NCI-H526 (cell line): ENCODE measurements at places on chromosomes 5 and 9.

GRCh38 chr5:55096861-55097260, 5.6 kb upstream of the GZMA start:
- no peak for DNase-seq

GRCh38 chr9:21638104-21638503, 156.0 kb upstream of the IFNE start:
- no peak for DNase-seq

- DNase-seq, result no peak
Observed at GRCh38 chr5:100772548-100772947, 130.5 kb downstream of the ST8SIA4 start.

GRCh38 chr9:16653491-16654399, 216.7 kb downstream of the BNC2 start:
- DNase-seq, result peak; percentile 68

- DNase-seq, result peak; percentile 37
Observed at GRCh38 chr5:24110004-24110615, 534.7 kb downstream of the CDH10 start.

DNA sequence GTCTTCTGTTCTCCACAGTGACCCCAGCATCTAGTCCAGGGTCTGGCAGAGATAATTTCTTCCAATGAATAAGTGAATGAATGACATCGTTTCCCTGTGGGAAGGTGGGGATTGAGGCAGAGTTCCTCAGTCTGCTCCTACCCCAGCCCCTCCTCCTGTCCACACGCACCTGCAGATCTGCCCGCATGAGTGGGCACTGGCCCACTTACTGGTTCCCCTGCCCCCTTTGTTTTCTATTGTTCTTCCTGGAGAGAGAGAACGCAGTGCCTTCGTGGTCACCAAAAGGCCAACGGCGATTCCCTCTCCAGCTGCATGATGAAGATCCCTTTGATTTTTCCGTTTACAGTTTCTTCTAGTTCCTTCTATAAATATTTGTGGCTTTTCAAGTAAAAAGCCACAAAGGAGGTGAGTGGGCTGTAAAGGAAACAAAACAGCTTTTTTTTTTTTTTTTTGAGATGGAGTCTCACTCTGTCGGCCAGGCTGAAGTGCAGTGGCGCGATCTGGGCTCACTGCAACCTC, 5.8 kb upstream of the FPGS start:
- no peak for DNase-seq

GRCh38 chr9:129493002-129493705, 127.7 kb downstream of the C9orf50 start:
- DNase-seq, result no peak

DNA sequence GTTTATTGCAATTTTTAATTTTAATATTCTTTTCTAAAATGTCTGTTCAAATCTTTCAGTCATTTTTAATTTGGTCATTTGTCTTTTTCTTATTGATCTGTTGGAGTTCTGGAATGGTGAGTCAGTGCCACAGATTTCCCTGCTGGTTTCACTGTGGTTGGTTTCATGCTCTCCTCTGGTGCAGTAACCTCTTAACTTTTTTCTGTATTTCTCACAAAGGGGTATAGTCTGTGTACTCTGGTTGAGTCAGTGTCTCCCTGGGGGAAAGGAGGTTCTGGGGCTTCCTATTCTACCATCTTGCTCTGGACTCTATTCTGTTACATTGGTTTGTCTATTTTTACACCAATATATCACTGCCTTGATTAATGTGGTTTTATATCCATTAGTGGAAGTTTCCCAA, 178.8 kb downstream of the CSNK1G3 start:
- no peak for DNase-seq

- DNase-seq, result no peak
Observed at GRCh38 chr5:119022017-119022745, 33.8 kb upstream of the DTWD2 start.

DNA sequence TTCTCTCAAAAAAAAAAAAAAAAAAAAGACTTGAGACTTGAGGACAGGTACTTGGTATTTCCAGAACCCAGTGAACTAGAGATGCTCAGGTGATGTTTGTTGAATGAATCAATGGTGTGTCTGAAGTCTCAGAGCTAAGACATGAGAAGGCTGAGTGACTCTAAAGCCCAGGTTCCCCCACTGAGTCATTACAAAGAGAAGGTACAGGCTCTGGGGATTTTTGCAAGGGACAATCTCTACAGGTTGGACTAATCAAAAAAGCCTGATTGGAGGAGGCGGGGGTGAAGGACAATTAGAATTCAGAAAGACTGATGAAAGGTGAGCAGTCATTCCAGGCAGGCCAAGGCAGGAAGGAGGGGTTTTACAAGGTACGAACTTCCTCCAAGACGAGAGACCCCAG, 8.2 kb upstream of the FABP6 start:
- DNase-seq, result no peak

DNA sequence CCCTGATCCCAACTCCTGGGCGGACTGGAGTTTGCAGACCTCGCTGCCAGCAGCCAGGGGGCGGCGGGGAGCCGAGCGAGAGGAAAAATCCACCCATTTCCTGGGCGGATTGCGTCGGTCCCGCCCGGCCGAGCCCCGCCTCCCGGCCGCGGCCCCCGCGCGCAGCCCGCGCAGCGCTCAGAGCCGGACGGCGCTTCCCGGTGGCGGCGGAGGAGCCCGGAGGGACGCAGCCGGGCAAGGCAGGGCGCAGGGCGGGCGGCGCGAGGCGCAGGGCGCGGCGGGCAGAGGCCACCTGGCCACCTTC, at the start of gene OLFM1:
Gene OLFM1, plus strand, starts transcription at position 180 of the 304 bp plus-strand sequence. CDS start 322 bp downstream, outside the sequence.
- peak; percentile 73 for DNase-seq

GRCh38 chr9:95788021-95788420, 87.5 kb upstream of the ERCC6L2 start:
- no peak for DNase-seq

DNA sequence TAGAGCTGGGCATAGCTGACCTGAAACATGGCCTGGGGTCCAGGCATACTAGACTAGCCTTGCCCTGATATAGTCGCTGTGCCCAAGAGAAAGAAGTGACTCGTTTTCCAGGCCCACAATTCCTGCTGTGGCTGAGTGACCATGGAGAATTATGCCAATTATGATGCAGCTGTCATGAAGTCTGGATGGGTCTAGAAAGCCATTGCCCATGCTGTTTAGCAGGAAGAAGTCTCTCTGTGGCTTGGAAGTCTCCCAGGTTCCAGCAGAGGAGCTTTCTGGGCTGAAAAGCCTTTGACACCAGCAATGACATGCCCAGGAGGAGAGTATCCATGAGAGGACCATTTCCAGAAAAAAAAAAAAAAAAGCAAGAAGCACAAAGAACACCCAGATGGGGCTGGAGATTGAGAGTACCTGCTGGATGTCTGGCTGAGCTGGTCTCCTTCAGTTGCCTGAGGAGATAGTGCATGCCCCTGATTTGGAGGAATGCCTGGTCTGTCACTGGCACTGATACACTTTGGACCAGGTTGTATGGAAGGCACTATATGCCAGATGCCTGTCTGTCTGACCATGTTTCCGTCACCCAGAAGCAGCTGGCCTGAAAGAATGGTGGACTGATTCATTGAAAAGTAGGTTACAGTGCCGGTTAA, 128.0 kb upstream of the EPB41L4A start:
- no peak for DNase-seq

DNA sequence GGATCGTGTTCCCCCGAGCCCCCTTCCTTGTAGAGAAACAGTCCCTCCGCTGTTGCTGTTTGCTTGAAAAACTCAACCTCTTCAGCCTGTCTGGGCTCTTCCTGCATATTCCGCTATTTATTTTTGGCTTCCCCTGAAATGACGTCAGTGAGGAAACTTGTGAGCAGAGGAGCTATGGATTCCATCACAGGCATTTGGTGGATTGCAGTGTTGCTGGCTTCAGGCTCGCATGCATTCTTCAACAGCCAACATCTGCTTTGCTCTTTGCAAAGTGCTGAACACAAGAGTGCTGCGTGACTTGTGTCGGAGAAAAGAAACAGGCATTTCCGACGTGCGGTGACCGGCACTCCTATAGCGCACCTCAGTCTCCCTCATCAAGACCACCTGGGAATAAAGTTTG, 232.7 kb downstream of the RFK start:
- no peak for DNase-seq

DNA sequence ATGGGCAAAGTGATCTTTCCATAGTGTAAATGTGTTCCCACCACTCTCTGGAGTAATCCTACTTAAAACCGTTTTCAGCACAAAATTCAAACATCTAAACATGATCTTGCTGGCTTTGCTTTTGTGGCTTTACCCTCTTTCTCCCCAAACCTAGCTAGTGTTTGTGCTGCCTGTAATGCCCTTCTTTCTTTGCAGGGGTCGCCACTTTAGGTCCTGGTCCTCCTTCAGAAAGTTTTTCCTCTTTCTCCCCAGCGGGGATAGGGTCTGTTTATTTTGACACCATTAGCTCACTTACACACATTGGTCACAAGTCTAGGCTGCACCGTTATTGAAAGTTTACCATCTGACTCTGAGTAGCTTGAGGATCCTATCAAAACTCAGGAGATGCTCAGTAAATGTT, 736 bp upstream of the HSD17B4 start:
- no peak for DNase-seq

DNA sequence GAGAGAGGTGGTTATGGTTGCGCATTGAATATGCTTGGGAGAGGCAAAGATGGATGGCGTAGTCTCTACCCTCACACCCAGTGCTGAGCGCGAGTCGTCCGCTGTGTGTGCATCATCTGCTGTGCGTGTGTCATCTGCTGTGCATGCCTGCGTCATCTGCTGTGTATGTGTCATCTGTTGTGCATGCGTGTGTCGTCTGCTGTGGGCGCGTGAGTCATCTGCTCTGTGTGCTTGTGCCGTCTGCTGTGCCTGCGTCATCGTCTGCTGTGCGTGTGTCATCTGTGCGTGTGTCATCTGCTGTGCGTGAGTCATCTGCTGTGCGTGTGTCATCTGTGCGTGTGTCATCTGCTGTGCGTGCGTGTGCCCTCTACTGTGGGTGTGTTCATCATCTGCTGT, 68.0 kb upstream of the IRX4 start:
- no peak for DNase-seq

DNA sequence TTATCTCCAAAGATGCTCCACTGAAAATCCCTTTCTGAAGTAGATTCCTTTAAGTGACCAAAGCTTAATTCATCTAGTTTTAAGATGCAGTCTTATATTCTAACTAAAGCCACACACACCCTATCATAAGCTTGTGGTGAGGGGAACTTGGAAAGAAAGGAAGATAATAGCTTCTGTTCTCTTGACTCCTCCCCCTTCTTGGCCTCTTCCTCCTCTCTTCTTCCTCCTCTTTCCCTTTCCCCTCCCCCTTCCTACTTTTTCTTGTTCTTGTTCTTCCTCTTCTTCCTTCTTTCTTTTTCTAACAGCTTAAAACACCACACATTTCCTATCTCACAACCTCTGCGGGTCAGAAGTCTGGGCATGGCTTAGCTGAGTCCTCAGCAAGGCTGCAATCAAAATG, 23.5 kb downstream of the IL7R start:
- DNase-seq, result no peak

DNA sequence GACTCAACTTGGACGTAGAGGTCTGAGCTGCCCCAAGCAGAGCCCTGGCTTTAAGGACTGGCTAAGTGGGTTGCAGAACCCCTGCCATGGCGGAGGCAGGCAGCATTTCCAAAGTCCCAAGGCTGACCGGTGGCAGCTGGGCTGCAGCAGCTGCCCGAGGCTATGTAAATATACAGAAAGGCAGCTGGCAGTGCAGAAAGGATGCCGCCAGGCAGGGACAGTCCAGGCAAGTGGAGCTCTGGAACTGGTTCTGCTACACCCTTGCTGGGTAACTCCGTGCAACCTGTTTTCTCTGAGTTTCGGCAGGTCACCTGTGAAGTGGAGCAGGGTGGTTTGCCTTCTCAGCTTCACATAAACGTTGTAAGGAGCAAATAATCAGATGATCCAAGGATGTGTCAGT, 46.0 kb downstream of the SHB start:
- DNase-seq, result peak; percentile 40

DNA sequence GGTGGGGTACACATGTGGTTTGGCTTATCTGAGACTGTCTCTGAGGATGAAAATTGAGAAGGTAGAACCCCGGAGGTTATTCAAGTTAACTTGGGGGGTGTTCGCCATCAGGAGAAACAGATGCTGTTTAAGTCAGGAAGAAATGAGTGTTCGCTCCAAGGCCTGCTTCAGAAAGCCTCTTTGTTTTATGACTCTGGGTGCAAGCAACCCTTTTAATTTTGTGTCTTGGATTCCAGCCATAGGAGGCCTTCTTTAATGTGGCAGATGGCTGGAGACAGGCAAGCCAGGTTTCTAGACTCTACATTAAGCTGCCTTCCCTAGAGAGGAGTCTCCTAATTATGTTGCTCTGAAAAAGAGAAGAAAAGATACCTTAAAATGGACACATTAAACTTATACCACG, 4.2 kb upstream of the SMAD5 start:
- no peak for DNase-seq

DNA sequence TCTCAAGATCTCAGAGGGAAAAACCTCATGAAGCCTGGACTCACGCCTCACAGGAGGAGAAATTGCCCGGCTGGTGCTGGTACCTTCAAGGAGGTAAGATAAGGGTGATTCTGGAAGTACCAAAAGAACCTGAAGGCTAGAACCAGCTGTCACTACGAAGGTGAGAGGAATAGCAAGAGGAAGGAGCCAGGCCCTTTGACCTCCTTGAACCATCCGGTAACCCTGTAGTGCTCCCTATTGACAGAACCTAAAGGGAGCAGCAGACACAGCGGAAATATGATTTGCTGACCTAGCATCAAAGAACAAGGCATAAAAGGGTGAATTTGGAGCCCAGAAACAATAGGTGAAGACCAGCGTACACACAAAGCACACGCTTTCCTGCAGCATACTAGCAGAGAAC, 92.2 kb downstream of the DOCK8 start:
- peak; percentile 35 for DNase-seq

DNA sequence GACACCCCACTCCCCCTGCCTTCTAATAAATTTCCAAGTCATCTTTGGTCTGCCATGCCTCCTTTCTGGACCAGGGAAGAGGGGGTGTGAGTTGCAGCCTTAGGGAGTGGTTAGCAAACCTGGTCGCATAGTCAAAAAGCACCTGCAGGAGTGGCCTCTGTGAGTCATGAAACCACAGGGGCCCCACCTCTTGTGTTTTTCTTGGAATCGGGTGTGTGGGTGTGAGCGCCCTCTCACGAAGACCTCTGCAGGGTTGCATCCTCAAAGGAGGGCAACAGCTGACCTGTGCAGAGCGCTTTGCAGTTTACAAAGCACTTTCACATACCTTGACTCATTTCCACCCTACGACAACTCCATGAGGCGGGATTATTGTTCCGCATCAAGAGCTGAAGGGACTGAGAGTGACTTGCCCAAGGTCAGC, 36.8 kb upstream of the TEX48 start:
- DNase-seq, result no peak

- DNase-seq, result no peak
Observed at GRCh38 chr9:35193762-35194161, 32.0 kb downstream of the UNC13B start.

DNA sequence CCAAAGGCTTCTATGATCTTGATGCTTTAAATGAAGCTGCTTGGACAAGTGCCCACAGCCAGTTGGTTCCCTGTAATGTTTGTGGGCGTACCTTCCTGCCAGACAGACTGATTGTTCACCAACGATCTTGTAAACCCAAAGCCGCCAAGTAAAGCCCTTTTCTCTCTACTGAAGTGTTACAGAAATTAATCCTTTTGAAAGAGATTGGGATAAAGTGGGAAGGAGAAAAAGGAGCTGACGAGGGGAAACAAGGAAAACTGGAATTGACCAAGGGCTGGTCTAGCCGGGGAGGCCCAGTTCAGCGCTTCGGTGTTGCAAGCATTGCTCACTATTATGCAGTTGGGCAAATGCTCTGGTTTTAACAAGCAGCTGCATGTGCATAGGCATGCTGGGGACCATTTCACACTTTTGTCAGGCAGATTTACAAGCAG, 53.2 kb downstream of the ZNF474 start:
- no peak for DNase-seq

- no peak for DNase-seq
Observed at GRCh38 chr9:34454571-34455065, 3.8 kb downstream of the FAM219A start.
